ENCODE measurements at places on chromosomes 4 and X. TPM values are rescaled to one million over a fixed set of nuclear protein-coding genes. Genes with fewer than 3 reads are reported as not detected.

The CENPVL1 gene
- not detected for total RNA-seq

The FAM47E gene
- under 0.01 TPM for total RNA-seq

The GPRASP3 gene
- total RNA-seq = 3.3 TPM

The BMPR1B gene
- total RNA-seq = 7.1 TPM

The SERTM2 gene
- total RNA-seq = under 0.01 TPM

The KIAA0232 gene
- total RNA-seq = 25.0 TPM

The SPARCL1 gene
- total RNA-seq = not detected

The CCDC110 gene
- total RNA-seq = 2.2 TPM

The RIPPLY1 gene
- not detected for total RNA-seq

The ARHGAP6 gene
- total RNA-seq = 5.0 TPM

The ACOT9 gene
- total RNA-seq = 71.6 TPM

The NAP1L3 gene
- total RNA-seq = 14.1 TPM

The RHOXF2B gene
- not detected for total RNA-seq

The EDA2R gene
- 13.4 TPM for total RNA-seq

The FGF2 gene
- total RNA-seq = 69.2 TPM

The HAND2 gene
- 3.8 TPM for total RNA-seq

Measured in osteoblast (primary cell).